ENCODE measurements at places on chromosomes 2 and 18. TPM values are rescaled to one million over a fixed set of nuclear protein-coding genes. Genes with fewer than 3 reads are reported as not detected.

LIMS2 gene
- total RNA-seq: 232 TPM

- no peaks in the 10 kb centered on the region for H3K36me3 ChIP-seq
- no peak overlapping the region for H3K4me3 ChIP-seq
- DNase-seq: no peak
- no peaks in the 10 kb centered on the region for H3K4me1 ChIP-seq
- no peak overlapping the region for H3K27ac ChIP-seq
- no peaks in the 10 kb centered on the region for H3K27me3 ChIP-seq
Observed at GRCh38 chr2:195106681-195107380, 550.2 kb upstream of the SLC39A10 start.

DNA sequence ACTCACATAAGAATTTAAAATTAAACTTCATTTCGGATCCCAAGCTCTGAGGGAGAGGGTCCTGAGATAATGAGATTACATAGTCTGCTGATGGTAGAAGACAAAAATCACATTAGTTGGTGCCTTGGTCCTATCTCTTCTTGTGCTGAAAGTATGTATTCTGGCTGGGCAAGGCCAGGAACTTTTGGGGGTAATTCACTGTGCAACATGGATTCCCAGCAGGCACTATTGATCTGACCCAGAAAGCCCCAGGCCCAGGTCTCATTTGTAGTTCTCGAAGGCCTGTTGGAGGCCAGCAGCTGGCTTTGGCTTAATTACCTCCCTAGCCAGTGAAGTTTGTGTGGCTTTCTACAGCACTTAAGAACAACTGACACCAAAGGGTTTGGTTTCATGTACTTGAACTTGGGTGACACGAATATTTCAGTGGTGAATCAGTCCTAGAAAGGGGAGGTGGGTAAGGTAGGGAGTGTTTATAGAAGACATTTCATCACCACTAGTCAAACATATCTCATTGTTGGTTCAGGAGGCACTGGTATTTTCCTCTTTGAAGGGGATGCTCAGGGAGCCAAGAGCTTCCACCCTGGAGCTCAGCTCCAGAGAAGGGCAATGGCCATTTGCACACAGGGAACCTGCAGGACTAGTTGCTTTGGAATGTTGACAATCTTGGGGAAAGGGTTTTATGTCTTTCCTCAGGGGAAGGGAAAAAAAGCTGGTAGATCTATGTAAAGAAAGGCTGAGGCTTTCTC, 217.8 kb downstream of the OSR1 start:
- no peaks in the 10 kb centered on the region for H3K36me3 ChIP-seq
- no peaks in the 10 kb centered on the region for H3K27me3 ChIP-seq
- no peak for DNase-seq
- H3K27ac ChIP-seq: no peak overlapping the region

GRCh38 chr2:101781326-101781725, 83.8 kb downstream of the MAP4K4 start:
- H3K27me3 ChIP-seq: no peaks in the 10 kb centered on the region
- peaks cover 35% of the 10 kb centered on the region for H3K4me1 ChIP-seq
- no peak overlapping the region for H3K4me3 ChIP-seq
- DNase-seq: no peak

ATP9B gene
- 66.5 TPM for total RNA-seq

- no peak for DNase-seq
- no peak overlapping the region for H3K4me3 ChIP-seq
- H3K36me3 ChIP-seq: no peaks in the 10 kb centered on the region
- no peaks in the 10 kb centered on the region for H3K4me1 ChIP-seq
Observed at GRCh38 chr2:64686283-64686956, 32.7 kb upstream of the SERTAD2 start.

CHRNG gene
- total RNA-seq: not detected

DNA sequence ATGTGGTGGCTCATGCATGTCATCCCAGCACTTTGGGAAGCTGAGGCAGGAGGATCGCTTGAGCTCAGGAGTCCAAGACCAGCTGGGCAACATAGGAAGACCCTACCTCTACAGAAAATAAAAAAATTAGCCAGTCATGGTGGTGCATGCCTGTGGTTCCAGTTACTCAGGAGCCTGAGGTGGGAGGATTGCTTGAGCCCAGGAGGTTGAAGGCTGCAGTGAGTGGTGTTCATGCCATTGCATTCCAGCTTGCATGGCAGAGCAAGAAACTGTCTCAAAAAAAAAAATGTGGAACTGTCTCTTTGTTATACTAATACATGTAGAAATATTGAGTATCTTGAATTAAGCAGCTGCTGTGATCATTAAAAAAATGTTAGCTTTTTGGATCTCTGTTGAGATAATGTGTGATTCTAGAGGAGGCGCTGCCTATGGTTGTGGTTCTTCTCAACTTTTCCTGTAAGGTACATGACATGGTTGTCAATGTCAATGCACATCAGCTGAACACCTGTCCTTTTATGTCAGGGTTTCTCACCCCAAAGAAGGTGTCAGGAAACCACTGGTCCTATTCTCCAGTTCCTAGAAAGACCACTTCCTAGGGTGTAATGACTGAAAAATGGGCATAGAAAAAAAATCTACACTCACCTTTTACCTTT, 34.7 kb upstream of the IL1RL1 start:
- H3K4me3 ChIP-seq: no peak overlapping the region
- no peaks in the 10 kb centered on the region for H3K36me3 ChIP-seq
- H3K27me3 ChIP-seq: peaks cover 2% of the 10 kb centered on the region
- H3K4me1 ChIP-seq: no peaks in the 10 kb centered on the region
- no peak overlapping the region for H3K27ac ChIP-seq

PKP4 gene
- 27.5 TPM for total RNA-seq

DNA sequence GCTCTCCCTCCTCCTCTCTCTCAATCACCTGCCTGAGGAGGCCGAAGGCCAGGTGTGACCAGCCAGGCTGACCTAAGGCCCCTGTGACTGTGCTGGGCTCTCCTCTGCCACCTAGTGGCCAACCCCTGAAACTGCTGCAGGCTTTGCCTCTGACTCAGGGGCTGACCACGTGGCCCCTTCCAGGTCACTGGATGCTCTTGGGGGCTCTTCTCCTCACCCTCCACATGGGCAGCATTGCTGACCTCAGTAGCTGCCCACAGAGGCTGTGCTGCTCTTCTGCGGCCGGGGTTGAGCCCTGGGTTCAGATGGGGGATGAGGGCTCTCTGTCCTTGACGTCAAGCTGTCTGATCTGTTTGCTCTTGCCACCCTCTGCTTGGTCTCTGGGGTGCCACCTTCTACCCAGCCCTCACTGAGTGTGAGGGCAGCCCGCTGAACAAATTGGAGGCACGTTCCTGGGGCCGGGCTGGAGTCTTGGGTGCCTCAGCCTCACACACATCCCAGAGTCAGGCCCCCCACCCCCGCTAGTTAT, 122.7 kb downstream of the TWIST2 start:
- no peaks in the 10 kb centered on the region for H3K36me3 ChIP-seq
- no peak overlapping the region for H3K4me3 ChIP-seq
- H3K4me1 ChIP-seq: peaks cover 23% of the 10 kb centered on the region
- H3K27ac ChIP-seq: no peak overlapping the region
- no peaks in the 10 kb centered on the region for H3K27me3 ChIP-seq

DNA sequence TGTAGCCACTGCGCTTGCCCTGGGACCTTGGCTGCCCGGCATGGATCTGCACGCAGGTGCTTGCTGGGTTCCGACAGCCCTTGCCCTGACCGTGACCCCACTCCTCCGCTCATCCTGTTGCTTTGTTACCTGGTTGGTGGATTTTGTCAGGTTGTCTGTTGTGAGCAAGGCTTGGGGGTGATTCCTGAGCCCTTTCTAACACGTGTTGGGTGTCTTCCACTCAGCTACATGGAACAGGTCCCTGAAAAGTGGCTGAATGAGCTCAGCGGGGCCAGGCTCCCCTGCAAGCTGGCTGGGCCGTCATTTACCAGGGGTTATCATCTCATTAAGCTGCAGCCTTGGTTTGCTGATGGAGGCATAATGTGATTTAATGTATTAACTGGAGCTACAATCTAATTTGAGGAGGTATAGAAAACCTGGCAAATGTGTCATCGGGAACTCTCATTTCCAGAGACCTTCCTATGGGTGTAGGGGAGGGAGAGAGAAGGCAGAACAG, 24.6 kb downstream of the RAMP1 start:
- peaks cover 70% of the 10 kb centered on the region for H3K4me1 ChIP-seq
- DNase-seq: peak; percentile 67
- H3K27me3 ChIP-seq: no peaks in the 10 kb centered on the region
- no peaks in the 10 kb centered on the region for H3K36me3 ChIP-seq
- H3K27ac ChIP-seq: peak overlapping the region; percentile 97

- H3K27me3 ChIP-seq: no peaks in the 10 kb centered on the region
- DNase-seq: no peak
- no peaks in the 10 kb centered on the region for H3K36me3 ChIP-seq
- no peak overlapping the region for H3K4me3 ChIP-seq
- no peaks in the 10 kb centered on the region for H3K4me1 ChIP-seq
- no peak overlapping the region for H3K27ac ChIP-seq
Observed at GRCh38 chr2:164757934-164758695, 83.5 kb downstream of the COBLL1 start.

GTF3C2 gene
- total RNA-seq: 28.5 TPM

DNA sequence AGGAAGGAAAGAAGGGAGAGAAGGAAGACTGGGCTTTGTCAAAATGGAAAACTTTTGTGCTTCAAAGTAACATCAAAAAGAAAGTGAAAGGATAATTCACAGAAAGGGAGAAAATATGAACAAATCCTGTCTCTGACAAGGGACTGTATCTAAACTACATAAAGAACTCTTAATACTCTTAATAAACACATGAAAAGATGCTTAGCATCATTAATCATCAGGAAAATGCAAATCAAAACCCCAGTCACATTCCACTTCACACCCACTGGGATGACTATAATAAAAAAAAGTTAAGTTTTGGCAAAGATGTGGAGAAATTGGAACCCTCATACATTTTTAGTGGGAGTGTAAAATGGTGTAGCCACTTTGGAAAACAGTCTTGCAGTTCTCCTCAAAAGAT, 11.8 kb upstream of the ZFP36L2 start:
- H3K4me1 ChIP-seq: peaks cover 7% of the 10 kb centered on the region
- H3K27me3 ChIP-seq: no peaks in the 10 kb centered on the region
- no peaks in the 10 kb centered on the region for H3K36me3 ChIP-seq
- H3K27ac ChIP-seq: peak overlapping the region; percentile 58
- DNase-seq: no peak
- H3K4me3 ChIP-seq: no peak overlapping the region

- H3K36me3 ChIP-seq: no peaks in the 10 kb centered on the region
- H3K4me3 ChIP-seq: no peak overlapping the region
- no peaks in the 10 kb centered on the region for H3K4me1 ChIP-seq
- H3K27ac ChIP-seq: no peak overlapping the region
- DNase-seq: peak; percentile 14
Observed at GRCh38 chr2:121686902-121687301, 37.6 kb upstream of the CLASP1 start.

DNA sequence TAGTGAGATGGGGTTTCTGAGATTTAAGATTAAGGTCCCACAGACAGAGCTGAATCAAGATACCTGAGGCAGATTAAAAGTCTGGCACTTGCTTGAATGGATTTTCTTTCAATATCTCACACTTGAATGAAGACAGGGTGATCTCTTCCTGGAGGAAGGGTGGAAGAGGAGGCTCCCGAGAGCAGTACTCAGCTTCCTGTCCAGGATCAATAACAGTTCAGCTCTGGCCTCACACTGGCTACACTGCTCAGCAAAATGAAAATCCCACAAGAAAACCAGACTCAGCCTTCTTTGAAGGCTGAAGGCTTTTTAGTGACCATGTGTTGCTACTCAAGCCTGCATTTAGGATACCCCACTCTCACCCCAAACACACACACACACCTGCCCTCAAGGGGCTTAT, 11.1 kb downstream of the ARHGEF33 start:
- no peaks in the 10 kb centered on the region for H3K27me3 ChIP-seq
- no peak overlapping the region for H3K27ac ChIP-seq
- no peaks in the 10 kb centered on the region for H3K36me3 ChIP-seq
- DNase-seq: no peak

DNA sequence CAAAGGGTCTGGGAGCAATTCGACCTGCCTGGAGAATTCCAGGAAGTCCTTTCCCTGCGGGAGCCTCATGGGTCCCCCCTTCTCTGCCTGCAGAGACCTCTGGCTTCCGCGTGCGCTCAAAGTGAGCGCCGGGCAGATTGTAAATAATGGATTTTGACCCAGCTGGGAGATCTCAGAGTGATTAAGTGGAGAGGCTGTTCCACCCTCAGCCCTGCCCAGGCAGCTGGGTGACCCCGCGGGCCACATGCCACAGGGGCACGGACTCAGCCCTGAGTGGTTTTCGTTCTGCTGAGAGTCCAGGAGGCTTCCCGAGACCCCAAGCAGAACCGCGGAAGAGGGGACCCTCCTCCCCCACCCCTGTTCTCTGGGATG, 1.2 kb downstream of the KCNG2 start:
- DNase-seq: no peak
- no peaks in the 10 kb centered on the region for H3K4me1 ChIP-seq
- H3K27me3 ChIP-seq: peaks cover 34% of the 10 kb centered on the region
- no peak overlapping the region for H3K27ac ChIP-seq
- H3K4me3 ChIP-seq: peak overlapping the region; percentile 41

AGBL5 gene
- total RNA-seq: 18.9 TPM

DNA sequence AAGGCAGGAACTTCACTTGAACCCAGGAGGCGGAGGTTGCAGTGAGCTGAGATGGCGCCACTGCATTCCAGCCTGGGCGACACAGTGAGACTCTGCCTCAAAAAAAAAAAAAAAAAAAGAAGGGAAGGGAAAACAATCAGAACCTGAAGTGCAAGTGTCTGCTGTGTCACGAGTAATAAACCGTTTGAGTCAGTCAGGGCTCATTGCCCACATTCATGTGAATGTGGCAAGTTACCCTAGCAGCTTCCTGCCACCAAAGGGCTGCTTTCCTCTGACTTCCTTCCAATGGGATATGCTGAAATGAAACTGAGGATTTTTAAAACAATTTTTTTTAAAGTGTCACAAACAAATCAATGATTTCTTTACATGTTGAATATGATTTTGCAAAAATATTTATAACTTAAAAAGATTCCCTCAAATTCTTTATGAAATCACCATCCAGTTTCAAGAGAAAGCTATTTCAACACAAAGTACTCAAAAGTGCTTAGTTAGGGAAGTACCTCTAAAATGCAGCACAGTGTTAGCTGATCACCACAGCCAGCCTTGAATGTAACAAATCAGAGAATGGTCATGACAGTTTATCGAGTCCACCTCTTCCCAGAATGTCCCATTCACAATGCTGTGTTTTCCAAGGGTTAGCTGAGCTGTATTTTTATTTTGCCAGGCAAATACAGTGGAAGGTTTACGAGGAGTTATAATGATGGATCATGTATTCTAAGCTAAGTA, 36.4 kb downstream of the WDSUB1 start:
- DNase-seq: peak; percentile 80
- no peaks in the 10 kb centered on the region for H3K27me3 ChIP-seq
- H3K27ac ChIP-seq: peak overlapping the region; percentile 40
- H3K4me3 ChIP-seq: no peak overlapping the region
- H3K4me1 ChIP-seq: peaks cover 6% of the 10 kb centered on the region

DNA sequence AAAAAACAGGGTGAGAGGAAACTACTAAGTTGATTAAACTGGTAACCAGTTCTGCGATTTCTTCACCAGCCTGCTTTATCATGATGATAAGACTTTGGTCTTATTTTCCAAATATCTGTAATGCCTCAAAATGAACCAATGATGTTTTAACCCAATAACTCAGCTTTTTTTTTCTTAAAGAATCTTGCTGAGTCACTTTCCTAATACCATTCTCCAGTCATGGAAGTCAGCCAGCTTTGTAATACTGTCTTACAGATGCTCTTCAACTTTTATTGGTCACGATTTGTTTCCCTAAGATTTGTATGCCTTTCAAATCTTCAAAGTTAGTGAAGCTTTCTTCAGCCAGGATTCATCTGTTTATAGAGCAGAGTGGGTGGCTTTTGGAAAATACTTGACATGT, 47.7 kb upstream of the SMIM21 start:
- no peaks in the 10 kb centered on the region for H3K36me3 ChIP-seq
- peak overlapping the region; percentile 12 for H3K27ac ChIP-seq
- DNase-seq: no peak

Data from sigmoid colon (tissue), 7 donors.